Activated CD8-positive, alpha-beta memory T cell treated with anti-CD3 and anti-CD28 coated beads, Interleukin-2, amount 50 U/mL, for 48 hours (primary cell): ENCODE measurements at places on chromosomes 5 and 9.

DNA sequence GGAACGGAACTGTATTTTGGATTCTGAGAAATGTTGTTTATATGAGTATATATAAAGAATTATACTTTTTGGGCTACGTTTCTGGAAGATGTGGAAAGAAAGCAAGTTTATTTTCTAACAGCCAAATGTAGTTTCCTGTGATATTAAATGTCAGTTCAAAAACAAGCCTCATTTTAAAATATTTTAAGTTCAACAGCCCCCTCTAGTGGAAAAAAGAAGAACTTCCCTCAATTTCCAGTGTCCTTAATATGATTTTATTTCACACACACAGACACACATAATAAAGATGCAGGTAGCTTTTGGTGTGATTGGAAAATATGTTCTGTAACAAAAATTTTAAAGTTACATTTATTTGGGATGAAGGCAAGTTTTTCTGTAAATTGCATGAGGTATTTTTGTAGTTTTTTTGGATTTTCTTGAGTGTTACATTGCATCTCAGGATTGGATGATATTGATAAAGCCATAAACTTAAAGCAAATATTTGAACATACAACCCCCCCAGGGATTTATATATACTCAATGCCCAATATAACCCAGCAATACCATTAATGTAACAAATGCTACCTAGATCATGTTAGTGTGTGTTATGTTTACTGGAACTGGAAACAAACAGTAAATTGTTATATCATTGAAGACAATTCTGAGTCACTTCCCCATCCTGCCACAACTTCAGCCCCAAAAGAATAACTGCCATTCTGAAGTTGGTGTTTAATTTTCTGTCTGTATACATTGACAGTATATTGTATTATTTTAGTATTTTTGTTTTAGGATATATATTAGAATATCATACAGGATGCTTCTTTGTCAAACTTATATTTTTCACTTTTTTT is 54.0 kb downstream of the CCDC171 start:
- DNase-seq, result no peak

DNA sequence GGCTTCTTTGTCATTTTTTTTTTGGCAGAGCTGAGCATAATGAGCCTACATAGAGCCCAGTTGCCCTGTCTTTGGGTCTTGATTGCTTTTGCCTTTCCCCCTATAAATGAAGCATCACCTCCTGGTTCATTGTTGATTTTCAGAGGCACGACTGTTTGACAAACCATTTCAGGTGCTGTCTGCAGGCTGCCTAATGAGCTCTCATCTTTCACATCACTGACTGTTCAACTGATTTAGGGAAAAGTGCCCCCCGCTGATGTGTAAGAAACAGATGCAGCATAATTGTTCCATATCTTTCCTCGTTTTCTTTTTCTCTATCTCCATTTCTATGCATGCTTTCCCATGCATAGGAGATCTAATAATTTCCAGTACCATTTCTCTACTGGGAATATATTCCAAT is 338.6 kb downstream of the TMEM38B start:
- DNase-seq, result no peak

DNA sequence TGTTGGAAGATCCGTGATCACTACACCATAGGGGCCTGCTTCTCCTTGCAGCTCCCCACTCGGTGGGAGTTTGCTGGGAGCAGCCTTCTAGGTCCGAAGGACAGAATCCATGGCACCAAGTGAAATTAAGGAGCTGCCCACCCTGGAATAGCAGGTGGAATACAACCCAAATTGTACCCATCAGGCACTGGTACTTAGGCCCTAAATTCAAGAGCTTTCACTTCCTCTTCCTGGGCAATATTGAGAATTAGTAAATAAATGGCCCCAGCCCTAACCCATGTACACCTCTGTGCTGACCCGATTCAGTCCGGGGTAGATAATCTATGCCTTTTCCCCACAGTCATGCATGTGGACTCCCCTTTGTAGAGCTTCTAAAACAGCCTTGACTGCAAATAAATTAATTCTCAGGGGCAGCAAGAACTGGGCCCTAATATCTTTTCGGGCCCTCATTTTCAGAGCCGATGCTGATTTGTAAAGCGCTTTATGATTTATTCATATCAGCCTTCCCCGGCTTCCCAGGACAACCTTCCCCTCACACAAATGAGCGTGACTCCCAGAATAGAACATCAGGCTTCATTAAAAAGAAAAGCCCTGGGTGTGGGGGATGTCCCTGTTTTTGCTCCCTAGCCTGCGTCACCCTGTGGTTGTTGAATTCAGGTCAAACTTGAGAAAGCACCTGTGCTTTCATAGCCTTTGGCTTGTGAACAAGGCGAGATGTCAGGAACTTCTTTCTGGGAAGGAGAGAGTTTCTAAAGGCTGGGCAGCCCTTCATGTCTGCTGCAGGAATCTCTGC is 126.1 kb upstream of the TBC1D2 start:
- no peak for DNase-seq

DNA sequence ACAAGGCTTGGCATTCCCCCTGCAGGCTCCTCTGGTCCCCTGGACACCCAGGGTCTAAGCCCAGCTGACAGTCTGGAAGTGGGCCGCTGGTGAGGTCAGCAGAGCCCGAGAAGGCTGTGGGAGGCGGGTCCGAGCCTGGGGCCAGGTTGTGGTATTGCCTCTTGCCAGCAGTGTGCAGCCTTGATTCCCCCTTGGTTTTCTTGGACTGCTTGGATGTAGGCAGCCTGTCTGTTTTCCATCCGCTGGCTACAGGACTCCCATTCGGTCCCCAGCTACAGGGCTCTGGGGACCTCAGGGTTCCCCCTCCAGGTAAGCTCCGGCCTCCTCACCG is 1.6 kb downstream of the AIF1L start:
- no peak for DNase-seq

DNA sequence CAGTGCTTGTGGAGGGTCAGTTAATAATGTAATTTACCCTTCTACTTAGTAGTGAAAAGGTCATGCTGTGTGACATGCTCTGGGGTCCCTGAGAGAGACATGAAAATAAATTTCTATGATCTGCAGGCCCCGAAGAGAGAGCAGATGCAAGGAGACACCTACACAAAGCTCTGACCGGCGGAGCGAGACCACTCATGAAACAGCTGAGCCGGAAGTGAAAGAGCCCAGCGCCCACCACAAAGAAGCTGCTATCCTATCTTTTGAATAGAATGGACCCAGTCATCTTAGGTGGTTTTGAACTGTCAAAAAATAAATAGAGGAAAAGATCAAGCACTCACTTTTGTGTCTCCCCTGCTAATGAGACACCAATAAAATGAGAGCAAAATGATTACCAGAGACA is 190.0 kb downstream of the MED10 start:
- DNase-seq, result no peak

- no peak for DNase-seq
Observed at GRCh38 chr5:124935065-124935464, 188.6 kb upstream of the ZNF608 start.

- no peak for DNase-seq
Observed at GRCh38 chr9:83247732-83248131, 184.8 kb upstream of the RASEF start.

DNA sequence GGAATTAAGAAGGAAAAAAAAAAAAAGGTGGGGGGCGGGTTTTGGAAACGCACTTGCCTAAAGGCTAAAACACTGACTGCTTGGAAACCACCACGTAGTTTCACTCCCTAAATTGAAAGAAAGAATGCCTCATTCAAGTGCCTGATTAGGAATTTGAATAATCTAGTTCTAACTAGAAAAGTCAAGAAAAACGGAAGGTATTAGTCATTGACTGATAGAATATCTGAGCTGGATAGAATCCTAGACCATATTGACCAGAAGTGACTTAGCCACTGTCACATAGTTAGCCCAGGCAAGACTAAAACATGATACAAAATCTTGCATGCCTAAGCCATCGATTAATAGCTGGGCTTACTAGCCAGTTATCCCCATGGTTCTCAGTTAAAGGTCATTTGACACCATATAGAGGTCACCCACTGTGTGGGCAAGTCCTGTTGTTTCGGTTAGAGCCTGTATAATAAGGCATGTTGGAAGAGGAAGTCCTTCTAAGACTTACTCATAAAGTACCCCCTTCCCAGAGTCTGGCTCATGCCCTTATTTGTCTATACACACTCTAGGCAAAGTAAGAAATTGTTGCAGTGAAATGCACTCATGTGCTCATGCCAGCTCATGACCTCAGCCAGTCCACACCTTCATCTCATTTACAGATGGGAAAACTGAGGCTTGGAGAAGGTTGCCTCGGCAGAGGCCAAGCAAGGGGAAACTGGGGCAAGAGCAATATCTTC is 40.2 kb downstream of the SH3RF2 start:
- DNase-seq, result no peak

- DNase-seq, result no peak
Observed at GRCh38 chr5:38790891-38791290, 54.9 kb upstream of the OSMR start.

GRCh38 chr5:157362982-157363381 is 97.0 kb upstream of the NIPAL4 start:
- peak; percentile 17 for DNase-seq

GRCh38 chr5:72179816-72180440 is 72.7 kb downstream of the MAP1B start:
- DNase-seq, result no peak

GRCh38 chr9:123835821-123836220 is 94.1 kb downstream of the DENND1A start:
- no peak for DNase-seq

GRCh38 chr9:29319736-29320513 is 1746.6 kb upstream of the C9orf72 start:
- no peak for DNase-seq

DNA sequence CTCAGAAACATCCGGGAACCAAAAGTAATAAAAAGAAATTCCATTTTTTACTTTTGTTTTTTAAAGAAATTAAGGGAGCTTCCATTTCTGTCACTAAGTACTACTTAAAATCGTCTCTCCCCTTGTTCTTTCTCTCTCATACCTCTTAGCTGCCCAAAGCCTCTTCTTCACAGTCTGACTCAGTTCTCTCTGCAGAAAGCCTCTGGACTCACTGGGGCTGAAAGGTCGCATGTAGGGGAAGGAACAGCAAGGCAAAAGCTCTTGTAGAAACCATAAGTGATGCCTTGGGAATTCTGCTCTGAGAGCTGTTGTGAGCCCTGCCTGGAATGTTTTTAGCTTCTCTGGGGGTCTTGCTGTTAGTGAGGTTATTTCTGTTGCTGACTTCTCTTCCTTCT is 100.8 kb upstream of the RANBP3L start:
- no peak for DNase-seq

- peak; percentile 61 for DNase-seq
Observed at GRCh38 chr5:152113401-152113800, 188.8 kb upstream of the GLRA1 start.

DNA sequence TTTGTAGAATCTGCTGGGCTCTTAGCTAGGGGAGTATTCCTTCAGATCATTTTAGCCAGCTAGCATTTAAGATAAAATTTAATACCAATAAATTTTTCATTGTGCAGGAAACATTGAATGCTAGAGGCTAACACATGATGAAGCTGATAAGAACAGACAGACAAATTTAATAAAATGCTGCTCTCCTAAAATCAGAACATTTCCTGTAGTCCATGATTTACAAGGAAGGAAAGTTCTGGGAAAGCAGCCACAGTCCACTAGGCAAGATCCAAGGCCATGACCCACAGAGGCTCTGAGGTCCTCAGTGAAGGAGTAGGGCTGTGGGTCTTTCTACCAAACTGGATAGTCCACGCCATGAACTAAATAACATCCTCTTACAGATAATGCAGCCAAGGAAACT is 253.0 kb downstream of the ICE1 start:
- no peak for DNase-seq

GRCh38 chr9:35563791-35564197 is 41.3 kb upstream of the TESK1 start:
- DNase-seq, result peak; percentile 40

DNA sequence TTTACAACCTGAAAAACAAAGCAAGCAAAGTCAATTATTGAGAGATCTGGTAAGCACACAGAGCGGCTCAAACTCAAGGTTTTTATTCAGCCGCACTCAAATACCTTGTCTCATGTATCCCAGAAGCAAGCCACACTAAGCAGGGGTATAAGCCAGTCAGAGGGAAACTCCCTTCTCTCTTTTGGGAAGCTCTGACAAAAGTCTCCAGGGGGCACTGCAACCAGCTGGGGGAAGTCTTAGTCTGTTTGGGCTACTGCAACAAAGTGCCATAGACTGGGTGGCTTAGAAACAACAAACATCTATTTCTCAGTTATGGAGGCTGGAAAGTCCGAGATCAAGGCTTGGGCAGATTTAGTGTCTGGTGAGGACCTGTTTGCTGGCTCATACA is 246.0 kb downstream of the ENC1 start:
- DNase-seq, result no peak

DNA sequence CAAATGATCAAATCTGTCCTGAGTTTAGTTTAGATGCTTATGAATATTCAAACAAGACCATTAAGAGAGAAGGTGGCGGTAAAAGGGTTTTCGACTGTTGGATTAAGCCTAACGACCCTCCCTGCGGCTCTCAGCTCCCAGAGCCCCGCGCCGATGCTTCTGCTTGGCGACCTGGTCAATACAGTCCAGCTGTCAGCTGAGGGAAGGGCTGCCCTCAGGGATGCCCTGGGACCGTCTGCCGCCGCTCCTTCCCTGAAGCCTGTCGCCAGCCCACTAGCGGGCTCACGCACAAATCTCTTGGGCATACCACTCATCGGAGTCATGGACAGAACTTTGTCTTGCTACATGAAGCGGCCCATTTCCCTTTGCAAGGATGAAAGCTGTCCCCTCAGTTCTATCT is 136.6 kb upstream of the RAPGEF1 start:
- DNase-seq, result no peak

GRCh38 chr5:126805063-126805462 is 28.1 kb downstream of the LMNB1 start:
- no peak for DNase-seq

- no peak for DNase-seq
Observed at GRCh38 chr9:26706223-26706622, 186.4 kb downstream of the CAAP1 start.

DNA sequence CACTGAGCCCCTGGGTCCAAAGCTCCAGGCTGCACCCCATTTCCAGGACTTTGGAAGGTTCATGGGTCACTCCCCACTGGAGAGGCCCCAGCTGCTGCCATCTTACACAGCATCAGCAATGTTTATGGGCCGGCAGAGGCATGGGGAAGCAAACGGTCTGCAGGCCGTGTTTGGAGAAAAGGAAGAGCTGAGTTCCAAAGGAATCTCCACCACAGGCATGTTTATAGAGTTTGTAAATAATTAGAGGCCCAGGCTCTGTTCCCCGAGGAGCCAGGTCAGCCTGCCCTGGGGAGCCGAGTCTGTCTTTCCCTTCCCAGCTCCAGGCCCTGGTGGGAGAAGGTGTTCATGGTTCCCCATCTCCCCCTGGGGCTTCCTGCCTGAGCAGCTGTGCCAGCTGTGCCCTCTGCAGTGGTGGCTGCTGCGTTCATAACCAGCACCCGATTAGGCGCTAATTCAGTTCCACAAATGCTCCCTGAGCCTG is 64.8 kb downstream of the COL27A1 start:
- DNase-seq, result no peak

DNA sequence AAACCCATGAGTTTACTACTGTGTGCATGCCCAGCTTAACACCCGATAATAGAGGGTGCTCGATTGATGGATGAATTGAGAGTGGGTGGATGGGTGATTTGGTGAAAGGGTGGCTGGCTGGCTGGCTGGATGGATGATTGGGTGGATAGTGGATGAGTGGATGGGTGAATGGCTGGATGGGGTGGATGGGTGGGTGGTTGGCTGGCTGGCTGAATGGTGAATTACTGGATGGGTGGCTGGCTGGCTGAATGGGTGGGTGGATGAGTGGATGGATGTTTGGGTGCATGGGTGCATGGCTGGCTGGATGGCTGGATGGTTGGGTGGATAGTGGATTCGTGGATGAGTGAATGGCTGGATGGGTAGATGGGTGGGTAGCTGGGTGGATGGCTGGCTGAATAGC is 201.1 kb downstream of the IRX1 start:
- DNase-seq, result no peak

GRCh38 chr9:110283751-110284150 is 27.4 kb upstream of the TXN start:
- no peak for DNase-seq

- DNase-seq, result no peak
Observed at GRCh38 chr5:143011585-143011984, 241.4 kb downstream of the ARHGAP26 start.
